GM23338 (cell line): ENCODE measurements at places on chromosomes 12 and 14. TPM values are rescaled to one million over a fixed set of nuclear protein-coding genes. Genes with fewer than 3 reads are reported as not detected.

Gene DPPA3
- total RNA-seq, result 2.8 and 4.6 TPM in 2 replicates

Gene ALDH6A1
- 20.7 and 28.0 TPM in 2 replicates for total RNA-seq

DNA sequence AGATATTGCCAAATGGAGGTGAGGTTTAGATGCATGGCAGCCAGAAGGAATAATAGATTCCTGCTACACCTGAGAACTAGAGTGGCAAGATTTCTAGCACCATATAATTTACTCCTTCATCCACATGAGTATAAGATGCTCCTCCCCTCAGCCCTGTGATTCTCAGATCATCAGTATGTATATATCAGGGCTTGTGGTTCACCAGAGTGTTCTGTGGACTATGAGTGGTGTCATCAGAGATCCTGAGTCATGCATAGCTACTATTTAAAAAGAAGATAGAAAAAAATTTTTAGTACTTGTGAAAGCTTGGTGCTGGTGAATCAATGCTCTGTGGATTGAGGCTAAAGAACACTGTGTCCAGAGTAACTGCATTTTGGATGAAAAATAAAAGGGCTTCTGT, 285.9 kb downstream of the BMP4 start:
- no peak for DNase-seq

Gene OLR1
- not detected in 2 replicates for total RNA-seq

DNA sequence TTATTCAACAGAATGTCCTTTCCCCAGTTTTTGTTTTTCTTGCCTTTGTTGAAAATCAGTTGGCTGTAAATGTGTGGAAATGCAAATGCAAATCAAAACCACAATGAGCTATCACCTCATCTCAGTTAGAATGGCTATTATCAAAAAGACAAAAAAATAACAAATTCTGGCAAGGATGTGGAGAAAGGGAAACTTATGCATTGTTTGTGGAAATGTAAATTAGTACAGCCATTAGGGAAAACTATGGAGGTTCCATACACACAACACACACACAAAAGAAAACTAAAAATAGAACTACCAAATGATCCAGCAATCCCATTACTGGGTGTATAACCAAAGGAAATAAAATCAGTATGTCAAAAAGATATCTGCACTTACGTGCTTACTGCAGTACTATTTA, 518.8 kb upstream of the ATXN7L3B start:
- no peak for DNase-seq

DNA sequence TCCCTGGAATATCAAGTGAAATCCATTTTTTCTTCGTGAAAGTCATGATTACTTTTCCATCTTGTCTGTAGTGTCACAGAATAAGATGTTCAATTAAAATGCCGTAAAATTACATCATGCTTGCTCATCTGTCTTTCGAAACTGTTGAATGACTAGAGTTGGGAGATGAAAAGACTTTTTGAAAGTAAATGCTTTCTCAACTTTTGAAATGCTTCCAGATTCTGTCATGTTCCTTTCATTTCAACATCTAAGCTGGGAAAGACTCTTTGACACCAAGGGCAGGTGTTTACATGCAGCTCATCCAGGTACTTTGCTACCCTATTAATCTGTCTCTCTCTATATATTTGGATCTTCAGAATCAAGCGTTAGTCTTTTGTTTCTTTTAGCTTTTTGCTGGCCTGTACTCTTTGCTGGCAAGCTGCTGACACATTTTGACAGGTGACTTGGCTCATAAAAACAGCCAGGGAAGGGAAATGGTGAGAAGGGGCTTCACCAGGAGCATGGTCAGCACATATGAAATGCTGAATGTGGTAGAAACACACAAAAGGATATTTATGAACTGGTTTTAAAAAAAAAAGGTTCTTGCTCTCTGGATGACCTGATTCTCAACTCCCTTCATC, 77.0 kb upstream of the METAP2 start:
- DNase-seq, result no peak

- no peak for DNase-seq
Observed at GRCh38 chr14:54787261-54787660, 115.4 kb downstream of the GCH1 start.

Gene POP5
- total RNA-seq, result 52.4 and 55.6 TPM in 2 replicates

Gene RPL10L
- not detected in 2 replicates for total RNA-seq

- peak; percentile 12 for DNase-seq
Observed at GRCh38 chr12:25692115-25693035, 139.3 kb upstream of the LMNTD1 start.
